ENCODE measurements at places on chromosomes 7 and 10.

DNA sequence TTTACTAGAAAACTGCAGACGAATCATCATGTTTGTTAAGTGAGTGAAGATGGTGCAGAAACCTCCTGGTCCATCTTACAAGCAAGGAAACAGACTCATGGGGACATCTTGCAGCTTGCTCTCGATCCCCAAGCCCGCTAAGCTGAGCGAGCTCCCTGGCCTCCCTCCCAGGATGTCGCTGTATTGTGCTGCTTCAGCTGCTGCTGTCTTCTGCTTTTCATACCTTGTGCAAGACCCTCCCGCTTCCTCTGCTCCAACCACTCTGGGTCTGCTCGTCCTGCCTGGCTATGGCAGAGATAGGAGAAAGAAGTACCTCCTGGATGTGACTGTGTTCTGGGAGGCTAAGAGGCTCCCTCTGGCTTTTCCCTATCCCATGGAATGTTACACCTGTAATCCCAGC is 285.2 kb upstream of the FZD8 start:
- no peak for DNase-seq

GRCh38 chr10:4586776-4587175 is 239.2 kb upstream of the AKR1E2 start:
- no peak for DNase-seq

DNA sequence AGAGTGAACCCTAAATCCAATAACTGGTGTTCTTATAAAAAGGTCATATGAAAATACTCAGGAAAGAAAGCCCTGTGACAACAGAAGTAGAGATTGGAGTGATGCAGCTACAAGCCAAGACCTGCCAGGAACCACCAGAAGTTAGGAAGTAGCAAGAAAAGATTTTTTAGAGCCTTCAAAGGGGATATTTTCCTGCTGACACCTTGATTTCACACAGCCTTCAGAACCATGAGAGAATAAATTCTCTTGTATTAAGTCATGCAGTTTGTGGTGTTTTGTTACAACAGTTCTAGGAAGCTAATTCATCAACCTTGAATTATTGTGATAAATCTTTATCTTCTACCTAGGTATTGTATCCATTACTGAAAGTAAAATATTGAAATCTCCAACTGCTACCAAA is 81.0 kb downstream of the HYCC1 start:
- DNase-seq = no peak

- no peak for DNase-seq
Observed at GRCh38 chr7:114481999-114482398, 67.4 kb downstream of the FOXP2 start.

- DNase-seq = no peak
Observed at GRCh38 chr7:99219985-99220384, 12.1 kb upstream of the KPNA7 start.

GRCh38 chr10:821322-821721 is 110.2 kb downstream of the LARP4B start:
- no peak for DNase-seq

- no peak for DNase-seq
Observed at GRCh38 chr10:113666682-113667252, 2.9 kb upstream of the NRAP start.

- DNase-seq = no peak
Observed at GRCh38 chr7:71961283-71961682, 450.9 kb downstream of the CALN1 start.

All from T-helper 22 cell (primary cell).